ENCODE measurements at places on chromosomes 16 and 17.

DNA sequence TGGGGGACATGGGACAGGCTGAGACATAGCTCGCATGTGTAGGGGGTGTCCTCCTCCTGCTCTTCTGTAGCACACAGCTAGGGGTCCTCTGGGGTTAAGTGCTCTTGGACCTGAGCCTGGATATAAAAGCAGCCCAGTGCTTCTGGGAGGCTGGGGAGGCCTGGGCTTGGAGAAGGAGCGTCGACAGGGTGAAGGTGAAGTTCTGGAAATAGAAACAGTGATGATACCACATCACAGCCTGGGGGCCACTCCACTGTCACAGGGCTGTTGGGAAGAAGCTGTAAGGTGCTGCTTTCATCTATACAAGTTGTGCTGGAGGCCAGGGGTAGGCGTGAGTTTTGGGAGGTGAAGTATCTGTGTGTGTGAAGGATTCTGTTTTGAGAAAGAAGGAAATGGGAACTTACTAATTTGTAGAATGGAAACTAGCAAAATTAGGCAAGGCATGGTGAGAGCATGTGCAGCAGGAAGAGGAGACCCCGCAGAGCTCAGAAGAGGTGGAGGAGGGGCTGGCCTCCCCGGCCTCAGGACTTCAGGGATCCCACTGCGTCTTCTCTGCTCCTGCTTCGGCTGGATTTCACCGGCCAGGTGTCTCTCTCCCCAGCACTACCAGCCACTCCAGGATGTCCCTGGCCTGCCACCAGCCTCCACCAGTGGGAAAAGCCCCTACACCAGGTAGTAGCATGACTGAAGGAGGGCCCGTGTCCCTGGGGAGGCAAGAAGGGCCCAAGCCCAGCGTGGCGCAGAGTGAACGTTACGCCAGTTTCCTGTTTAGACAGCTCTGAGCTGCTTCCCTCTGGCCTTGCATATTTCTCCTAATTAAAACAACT, 19.4 kb downstream of the PLCG2 start:
- DNase-seq = no peak

DNA sequence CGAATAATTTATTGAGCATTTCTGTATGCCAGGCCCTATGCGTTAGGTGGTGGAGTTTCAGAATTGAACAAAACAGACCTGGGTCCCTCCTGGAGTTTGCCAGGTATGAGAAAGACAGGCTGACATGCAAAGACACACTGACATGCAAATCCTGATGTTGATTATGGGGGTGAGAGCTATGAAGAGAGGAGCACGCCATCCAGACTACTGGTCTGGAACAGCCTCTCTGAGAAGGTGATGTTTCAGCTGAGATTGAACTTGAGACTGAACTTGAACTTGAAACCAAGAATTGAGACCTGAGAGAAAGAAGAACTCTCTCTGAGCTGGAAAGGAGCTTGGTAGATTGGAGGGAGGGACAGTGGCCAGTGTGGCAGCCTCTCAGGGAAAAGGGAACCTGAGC, 14.2 kb upstream of the CACNG4 start:
- DNase-seq = no peak

GRCh38 chr17:80729761-80730160, 185.1 kb downstream of the RPTOR start:
- DNase-seq = no peak

- DNase-seq = no peak
Measured at GRCh38 chr17:80316927-80317705, 56.5 kb downstream of the RNF213 start.

DNA sequence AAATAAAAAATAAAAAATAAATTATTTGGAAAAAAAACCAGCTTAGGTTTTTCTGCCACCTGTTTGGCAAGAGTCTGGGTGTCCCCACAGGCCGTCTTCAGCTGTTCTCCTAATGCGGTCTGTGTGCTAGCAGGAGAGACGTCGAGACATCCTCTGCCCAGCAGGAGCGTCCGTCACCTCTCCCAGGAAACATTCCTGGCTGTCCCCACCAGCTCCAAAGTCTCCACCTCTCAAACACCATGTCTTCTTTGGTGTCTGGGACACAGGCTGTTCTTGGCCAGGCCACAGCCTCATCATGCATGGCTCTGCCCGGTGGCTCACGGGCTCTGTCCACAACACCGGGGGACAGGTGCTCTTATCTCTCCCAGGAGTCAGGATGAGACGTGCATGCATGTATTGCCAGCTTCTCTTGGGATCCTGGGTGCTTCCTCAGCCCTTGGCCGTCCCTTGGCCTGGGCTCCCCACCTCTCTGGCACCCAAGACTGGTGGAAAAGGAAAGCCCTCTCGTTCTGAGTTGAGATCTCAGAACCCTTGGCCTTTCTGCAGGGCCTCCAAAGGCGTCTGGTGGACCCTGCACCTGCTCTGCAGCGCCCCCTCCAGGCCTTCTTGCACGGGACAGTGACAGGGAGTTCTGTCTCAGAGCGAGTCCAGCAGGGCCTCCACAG, 84.9 kb upstream of the CBX4 start:
- peak; percentile 30 for DNase-seq

GRCh38 chr16:61005952-61006351, 1030.3 kb downstream of the CDH8 start:
- no peak for DNase-seq

- no peak for DNase-seq
Measured at GRCh38 chr16:81229811-81230210, 8.7 kb upstream of the BCO1 start.

GRCh38 chr16:23408242-23408822, 44.7 kb downstream of the COG7 start:
- no peak for DNase-seq

DNA sequence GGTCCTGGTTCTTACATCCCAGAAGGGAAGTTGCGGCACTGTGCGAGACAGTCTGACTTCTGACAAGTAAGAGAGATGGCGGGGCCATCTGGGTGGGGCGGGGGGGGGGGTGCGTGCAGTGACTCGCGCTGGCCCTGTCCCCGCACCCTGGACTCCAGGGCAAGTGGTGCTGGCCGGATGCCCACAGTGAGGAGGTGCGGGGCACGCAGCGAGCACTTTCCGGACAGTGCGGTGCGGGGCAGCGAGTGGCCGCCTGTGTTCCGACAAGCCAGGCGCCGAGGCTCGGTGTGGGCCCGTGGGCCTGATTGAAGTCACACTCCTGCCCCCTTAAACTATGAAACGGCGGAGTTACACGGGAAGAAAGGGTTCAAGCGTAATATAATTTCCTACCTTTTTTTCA, 106.4 kb downstream of the BANP start:
- no peak for DNase-seq

DNA sequence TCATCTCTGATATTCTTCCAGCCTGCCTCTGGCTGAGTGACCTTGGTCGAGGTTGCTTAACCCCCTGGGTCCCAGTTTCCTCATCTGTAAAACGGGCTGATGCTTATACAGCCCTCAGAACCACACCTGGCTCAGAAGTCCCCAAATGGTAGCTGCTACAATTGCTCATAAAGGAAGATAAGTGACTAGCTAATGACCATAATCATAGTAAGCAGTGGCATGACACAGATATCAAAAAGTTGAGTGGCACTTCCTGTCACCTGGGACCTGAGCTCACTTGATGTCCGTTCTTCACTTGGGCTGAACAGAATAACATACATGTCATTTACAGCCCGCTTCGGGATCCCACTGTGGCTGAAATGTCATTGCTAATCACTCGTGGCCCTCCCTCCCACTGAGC, 1.8 kb downstream of the MGRN1 start:
- DNase-seq = no peak

DNA sequence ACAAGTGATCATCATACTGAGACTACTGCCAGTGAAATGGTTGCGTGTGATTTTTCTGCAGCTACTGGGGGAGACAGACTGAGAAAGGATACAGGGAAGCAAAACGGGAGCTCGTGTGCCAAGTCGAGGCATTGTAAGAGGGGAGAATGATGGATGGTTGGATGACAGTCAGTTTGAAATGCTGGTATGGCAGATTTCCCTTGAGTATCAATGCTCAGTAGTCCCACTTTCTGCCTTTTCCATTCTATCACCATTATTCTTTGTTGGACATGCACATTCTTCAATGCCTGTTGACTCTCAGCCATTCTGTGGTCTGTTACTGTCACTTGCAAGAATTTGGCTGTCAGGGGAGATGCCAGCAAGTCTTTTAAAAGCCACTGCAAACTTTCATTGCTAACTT, 510.6 kb upstream of the RBFOX1 start:
- no peak for DNase-seq

DNA sequence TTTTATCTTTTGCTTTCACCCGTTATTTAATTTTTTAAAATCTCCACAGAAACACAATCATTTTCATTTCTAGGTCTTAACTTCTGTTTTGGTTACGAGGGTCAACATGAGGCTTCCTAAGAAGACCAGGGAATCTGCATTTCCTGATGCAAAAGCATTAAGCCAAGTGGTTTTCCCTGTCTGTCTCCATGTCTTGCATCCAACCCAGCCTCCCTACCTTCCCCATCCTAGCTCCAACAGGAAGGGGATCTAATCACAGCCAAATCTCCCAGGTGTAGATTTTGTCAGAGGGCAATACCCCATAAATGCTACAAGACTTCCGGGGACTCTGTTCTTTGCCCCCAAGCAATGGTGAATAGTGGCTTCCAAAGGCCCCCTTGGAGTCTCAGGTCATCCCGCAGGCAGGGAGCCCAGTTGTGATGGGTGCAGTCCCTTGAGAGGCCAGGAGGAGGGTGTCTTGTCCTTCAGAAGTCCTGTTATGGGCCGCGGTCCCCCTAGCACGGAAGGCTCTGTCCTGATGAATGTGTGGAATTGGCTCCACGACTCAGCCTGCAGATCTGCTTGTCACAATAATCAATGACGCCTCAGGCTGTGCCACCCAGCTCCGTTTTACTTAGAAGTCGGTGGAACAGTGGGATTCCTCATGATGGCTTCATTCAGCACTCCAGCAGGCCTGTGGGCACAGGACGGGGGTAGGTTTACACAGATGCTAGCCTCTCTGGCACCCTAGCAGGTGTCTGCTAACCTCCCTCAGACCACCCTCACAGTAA, 141.1 kb downstream of the RGS9 start:
- no peak for DNase-seq

DNA sequence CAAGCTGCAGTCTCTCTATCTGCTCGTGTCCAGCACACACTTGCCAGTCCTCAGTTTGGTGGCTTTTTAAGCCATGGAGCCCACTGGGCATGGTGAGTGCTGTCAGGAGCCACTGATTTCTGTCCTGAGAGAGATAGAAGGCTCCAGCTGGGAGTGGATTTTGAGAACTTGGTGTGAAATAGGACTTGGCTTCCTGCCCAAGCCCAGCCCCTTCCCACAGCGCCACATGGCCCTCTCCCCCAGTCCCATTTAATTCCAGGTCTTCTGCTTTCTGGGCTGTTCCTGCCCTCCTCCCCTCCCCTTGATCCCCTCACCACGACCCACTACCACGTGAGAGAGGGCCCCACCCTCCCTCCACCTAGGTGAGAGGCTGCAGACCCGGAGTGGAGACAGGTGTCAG, 14.4 kb upstream of the ABCC3 start:
- DNase-seq = no peak

DNA sequence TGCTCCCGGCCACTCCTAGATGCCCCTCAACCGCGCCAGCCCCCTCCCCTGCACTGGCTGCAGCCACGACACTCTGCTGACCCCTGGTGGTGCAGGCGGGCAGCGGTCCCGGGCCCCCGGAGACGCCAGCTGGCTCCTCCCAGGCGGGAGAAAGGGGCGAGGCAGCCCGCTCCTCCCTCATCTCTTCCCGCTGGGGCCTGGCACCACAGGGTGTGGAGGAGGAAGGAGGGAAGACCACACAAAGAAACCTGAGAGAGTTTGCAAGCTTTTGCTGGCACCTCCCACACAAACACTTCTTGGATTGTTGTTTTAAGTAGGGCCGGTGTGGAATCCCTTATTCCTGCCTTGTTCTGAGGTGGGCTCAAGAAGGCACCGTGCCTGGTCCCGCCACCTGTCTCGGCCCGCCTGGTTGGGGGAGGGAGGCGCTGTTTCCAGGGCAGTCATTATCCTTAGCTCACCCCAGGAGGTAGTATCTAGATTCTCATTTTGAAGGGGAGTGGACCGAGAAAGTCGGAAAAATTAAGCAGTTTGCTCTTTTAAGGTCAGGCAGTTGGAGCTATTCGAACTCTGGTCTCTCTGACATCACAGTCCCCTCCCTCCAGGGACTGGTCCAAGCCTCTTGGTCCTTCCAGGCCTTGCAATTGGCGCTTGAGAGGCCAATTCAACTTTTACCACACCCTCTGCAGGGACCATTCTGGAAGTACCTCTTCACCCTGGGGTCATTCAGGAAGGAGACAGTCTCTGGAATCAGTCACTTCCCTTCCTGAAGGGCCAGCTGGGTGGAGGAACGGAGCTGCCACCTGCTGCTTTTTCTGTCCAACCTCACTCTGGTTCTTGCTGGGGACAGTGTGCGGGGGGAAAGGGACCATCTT, 959 bp upstream of the ANKRD13B start:
- DNase-seq = peak; percentile 76

- no peak for DNase-seq
Measured at GRCh38 chr17:82444284-82444893, 6.2 kb downstream of the CYBC1 start.

DNA sequence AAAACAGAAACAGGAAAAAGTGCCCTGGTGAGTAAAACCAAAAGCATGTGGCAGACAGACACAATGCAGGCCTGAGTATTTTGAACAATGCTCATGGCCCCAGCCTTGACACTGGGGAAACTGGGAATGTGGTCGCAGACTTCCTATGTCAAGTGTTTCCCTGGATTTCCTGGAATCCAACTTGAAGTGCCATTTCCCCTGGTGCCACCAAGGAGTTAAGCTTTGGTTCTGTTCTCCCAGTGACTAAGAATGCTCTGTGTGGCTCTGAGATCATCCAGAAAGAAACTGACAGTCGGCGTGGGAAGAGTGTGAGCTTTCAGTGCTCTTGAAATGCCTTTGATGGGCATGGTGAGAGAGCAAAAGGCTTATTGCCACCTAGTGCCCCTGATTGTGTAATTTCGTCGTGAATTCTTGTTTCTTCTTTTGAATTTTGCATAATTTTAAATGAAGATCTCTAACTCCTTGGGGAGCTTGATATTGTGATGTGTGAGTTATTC, 96.0 kb downstream of the YPEL2 start:
- peak; percentile 18 for DNase-seq

GRCh38 chr17:58085039-58085715, 2.0 kb downstream of the DYNLL2 start:
- DNase-seq = no peak

- no peak for DNase-seq
Measured at GRCh38 chr16:2086812-2087747, 39.3 kb downstream of the TSC2 start.

DNA sequence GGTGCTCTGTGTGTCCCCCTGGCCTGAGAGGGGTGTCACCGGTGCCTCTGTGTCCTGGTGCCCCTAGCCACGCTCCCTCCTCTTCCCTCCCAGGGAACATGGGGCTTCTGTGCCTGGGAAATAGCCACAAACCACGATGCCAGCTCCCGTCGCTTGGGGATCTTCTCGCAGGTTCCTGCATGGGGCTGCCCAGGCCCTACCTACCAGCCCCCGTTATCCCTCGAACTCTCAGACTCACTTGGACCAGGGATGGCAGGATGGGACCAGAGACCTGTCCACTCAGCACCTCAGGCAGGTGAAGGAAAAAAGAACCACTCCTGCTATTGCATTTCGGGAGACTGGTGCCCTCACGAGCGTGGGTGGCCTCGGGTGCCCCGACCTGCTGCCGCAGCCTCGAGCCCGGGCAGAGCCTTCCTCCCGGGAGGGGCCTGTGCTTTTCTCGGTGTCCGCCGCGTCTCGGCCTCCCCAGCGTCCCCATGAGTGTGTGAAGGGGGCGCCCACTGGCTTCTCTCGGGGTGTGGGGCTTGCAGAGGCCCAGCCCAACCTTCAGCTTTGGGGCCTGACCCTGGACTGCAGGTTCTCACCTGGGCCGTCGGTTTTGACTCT, 41.0 kb upstream of the GNG13 start:
- DNase-seq = no peak

GRCh38 chr17:10368561-10368960, 4.2 kb downstream of the MYH13 start:
- no peak for DNase-seq

All from stimulated activated CD8-positive, alpha-beta memory T cell treated with anti-CD3 and anti-CD28 coated beads, Interleukin-4, amount 100 ng/mL, for 24 hours (primary cell).